ENCODE measurements at places on chromosomes 3 and 15.

DNA sequence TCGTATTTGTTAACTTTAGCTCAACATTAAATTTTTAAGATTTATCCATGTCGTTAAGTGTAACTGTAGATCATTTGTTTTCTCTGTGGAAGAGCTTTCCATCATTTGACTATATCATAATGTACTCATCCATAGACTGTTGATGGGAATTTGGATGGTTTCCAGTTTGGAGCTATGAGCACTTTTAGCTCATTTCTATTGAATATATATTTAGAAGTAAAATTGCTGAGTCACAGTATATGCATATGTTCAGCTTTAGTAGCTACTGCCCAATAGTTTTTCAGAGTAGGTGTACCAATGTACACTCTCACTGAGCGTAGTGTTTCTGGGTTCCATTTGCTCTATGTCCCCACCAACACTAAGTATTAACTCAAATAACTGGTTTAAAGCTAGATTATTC, 263.0 kb downstream of the ULK4 start:
- DNase-seq = no peak

- DNase-seq = no peak
Observed at GRCh38 chr15:99092554-99093172, 12.2 kb upstream of the SYNM start.

GRCh38 chr3:166877971-166878370, 502.1 kb downstream of the ZBBX start:
- DNase-seq = no peak

GRCh38 chr3:196174652-196175051, 36.5 kb downstream of the ZDHHC19 start:
- no peak for DNase-seq

DNA sequence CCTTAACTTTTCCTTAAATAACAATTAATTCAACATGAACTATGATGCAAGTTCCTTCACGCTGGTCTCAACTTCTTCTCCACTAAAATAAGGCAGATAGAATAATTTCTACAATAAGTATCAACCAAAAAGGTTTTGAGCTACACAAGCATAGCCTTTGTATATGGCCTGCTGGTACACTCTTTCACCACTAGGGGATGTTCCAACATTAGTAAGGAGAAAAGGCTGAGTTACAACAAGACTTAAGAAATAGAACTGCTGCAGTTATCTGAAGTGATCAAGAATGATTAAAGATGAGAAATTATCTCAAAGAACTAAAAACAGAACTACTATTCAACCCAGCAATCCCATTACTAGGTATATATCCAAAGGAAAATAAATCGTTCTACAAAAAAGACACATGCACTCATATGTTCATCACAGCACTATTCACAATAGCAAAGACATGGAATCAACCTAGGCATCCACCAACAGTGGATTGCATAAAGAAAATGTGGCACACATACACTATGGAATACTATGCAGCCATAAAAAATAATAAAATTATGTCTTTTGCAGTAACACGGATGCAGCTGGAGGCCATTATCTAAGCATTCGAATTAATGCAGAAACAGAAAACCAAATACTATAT, 14.4 kb downstream of the ATP13A3 start:
- no peak for DNase-seq

GRCh38 chr3:15952543-15953175, 154.9 kb upstream of the ANKRD28 start:
- no peak for DNase-seq

- DNase-seq = no peak
Observed at GRCh38 chr15:31977812-31978661, 52.3 kb upstream of the CHRNA7 start.

- no peak for DNase-seq
Observed at GRCh38 chr3:156702367-156702766, 28.0 kb downstream of the TIPARP start.

DNA sequence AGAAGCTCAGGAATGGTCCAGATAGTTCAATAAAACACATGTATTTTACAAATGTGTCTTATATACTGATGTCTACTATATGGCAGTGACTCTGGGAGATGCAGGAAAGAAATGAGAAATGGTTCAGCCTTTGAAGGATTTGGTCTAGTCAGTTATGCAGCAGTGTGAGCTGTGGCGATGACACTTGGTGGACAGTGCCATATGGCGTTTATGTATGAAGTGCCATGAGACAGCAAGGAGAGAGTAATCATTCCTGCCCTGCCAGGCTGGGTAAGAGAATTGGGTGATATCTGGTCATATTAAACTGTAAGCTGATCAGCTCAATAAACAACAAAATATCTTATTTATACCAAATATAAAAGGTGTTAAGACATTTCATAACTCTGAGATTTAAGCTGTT, 47.6 kb upstream of the ANP32A start:
- no peak for DNase-seq

- DNase-seq = no peak
Observed at GRCh38 chr3:132522353-132522752, 74.7 kb upstream of the ACKR4 start.

- no peak for DNase-seq
Observed at GRCh38 chr15:54150255-54150654, 172.0 kb downstream of the UNC13C start.

DNA sequence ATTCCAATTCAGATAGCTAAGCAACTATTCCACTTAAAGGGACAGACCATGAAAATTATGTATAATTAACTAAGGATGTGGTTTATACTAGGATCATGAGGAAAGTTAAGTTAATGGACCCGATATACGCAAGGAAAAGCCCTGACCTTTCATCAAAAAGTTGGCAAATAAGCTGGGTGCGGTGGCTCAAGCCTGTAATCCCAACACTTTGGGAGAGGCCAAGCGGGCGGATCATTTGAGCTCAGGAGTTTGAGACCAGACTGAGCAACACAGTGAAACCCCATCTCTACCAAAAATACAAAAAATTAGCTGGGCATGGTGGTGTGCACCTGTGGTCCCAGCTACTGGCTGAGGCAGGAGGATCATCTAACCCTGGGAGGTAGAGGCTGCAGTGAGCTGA, 39.6 kb downstream of the SCAP start:
- no peak for DNase-seq

DNA sequence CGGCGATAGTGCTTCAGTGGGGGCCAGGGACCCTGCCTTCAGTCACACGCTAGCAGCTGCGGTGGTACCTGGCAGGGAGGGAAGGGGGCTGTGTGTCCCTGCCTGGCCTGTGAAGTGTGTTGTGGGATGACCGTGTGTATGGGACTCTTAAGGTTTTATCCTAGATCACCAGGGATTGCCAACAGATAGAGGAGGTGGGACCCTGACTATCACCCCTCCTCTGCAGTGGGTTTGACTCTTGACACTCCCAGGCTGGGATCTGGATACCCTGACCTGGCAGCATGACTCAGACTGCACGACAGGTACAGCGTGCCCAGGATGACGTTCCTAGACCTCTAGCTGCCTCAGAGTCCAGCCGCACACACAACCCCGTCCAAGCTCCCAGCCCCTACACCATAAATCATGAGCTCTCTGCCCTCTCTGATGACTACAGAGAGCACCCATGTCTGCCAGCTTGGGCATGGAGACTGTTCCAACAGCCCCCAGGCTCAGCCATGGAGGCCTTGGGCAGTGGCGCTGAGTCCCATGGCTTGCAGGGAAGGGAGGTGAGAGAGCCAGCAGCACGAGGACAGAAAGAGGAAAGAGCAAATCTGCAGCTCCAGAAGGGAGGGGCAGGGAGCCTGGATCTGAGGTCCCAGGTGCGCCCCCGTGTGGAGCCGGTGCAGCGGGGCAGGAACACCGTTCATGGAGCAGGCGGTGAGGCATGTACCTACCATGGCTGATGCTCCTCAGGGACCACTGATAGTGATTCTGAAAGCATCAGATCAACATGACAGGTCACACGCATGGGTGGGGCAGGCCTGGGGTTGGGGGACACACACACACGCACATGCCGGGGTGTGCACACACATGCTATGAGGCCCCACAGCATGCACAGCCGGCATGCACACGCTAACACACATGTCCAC, 71.0 kb downstream of the ADAMTS7 start:
- DNase-seq = no peak

- DNase-seq = no peak
Observed at GRCh38 chr15:84783493-84784251, 33.5 kb upstream of the ALPK3 start.

- no peak for DNase-seq
Observed at GRCh38 chr3:123194552-123194951, 7.2 kb upstream of the SEC22A start.

DNA sequence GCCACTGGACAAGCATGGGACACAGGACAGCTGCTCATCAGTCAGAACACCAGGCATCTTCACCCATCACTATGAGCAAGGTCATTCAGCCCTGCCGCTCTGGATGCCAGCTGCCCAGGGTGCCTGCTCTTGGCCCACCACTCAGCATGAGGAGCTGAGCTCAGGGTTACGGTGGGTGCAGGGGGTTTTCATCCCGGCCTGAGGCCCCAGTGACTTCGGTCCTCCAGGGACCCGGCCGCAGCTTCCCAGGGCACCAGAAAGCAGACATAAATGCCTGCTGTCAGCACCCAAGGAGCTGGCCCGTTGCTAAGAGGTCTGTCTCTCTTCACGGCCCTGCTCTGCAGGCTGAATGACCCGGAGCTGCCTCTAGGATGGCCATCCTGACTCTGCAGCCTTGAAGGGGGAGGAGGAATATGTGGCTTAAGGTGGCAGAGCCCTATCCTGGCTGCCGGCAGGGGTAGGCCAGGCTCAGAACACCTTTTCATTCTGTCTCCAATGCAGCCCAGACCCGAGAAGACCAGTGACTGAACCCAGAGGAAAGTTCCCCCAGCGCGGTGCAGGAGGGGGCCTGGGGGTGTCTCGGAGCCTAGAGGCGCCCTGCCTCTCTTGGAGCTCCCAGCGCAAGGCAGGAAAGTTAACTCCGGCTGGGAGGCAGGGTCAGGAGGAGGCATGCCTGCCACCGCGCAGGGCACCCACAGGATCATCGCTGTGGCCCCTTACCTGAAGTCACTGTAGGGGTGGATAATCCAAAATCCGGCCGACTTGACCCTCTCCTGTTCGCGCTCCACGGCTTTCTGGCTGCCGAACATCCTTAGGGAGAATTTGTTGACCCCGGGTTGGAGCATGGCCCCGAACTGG, 1.8 kb downstream of the HCN4 start:
- DNase-seq = no peak

- no peak for DNase-seq
Observed at GRCh38 chr3:139917226-139917785, 17.7 kb upstream of the CLSTN2 start.

DNA sequence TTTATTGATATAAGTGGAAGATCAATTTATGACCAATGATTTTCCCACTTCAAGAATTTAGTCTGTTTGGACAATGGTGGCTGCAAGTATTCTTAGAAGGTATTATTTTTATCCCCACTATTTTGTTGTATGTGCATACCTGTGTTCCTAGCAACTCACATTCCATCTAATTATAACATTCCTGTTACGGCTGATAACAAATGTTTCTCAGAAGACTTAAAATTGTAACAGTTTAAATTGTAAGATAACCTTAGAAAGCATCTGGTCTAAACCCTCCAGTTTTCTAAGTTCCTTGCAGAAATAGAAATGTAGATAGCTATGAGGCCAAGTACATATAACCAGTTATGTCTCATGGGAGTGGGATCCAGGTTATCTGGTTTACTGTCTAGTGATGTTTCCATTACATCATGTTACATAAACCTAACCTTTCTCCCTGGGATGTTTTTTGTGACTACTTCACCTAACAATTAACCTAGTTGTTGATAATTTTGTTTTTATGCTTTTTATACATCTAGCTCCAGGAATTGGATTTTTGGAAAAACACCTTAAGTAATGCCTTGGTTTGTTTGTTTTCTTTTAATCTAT, 11.1 kb upstream of the MFN1 start:
- no peak for DNase-seq

DNA sequence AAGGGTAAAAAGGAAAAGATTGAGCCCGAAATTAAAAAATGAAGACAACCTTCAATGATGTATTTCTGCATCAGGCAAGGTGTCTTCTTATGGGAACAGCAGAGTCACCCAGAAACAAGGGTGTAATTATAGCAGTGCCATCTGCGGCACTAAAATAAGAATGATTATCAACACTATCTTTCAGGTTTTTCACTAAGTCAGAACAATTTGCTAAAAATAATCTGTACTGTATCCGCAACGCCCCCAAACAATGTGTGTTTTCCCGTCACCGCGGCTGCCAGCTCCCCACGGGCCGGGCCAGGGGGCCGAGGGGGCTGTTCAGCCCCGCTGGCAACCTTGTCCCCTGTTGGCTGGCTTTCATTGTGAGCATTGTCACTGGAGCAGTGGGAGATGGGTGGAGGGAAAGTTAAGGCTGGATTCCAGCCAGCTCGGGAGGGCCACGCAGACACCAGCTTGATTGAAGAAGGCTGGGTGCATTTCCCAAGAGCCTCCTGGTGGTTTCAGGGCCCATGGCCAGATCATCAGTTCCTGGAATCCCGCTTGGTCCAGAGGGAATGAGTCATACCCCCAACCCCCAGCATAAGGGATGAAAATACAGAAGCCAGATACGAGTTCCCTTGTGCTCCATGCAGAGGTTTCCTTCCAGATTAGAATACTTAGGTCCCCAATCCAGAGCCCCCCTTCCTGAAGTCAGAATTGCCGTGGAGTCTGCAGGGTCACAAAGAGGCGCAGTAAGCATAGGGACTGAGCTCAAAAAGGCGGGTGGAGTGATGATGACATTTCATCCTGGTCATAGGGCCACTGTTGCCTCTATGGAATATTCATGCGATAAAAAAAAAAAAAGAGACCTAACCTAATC, 90.2 kb upstream of the KLF13 start:
- no peak for DNase-seq

GRCh38 chr3:186067360-186068242, 41.3 kb downstream of the ETV5 start:
- no peak for DNase-seq

GRCh38 chr15:41205315-41205714, 25.2 kb downstream of the EXD1 start:
- DNase-seq = no peak

- no peak for DNase-seq
Observed at GRCh38 chr3:38083871-38084333, 44.9 kb downstream of the DLEC1 start.

- no peak for DNase-seq
Observed at GRCh38 chr3:8210882-8211341, 290.7 kb upstream of the LMCD1 start.

DNA sequence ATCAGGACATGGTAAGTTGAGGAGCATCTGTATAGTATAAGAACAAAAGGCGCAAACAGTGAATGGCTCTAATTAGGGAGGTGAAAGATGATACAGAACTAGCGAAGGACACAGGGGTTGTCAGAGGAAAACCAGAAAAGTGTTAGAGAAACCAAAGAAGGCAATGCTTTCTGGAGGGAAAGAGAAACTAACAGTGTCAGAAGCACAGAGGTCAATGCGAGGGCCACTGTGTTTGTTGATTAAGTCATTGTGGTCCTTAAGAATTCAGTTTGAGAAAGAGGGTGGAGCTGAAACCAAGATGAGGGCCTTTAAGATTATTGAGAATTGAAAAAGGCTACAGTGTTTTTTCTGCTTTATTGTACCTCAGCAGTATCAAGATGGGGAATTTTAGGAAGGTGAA, 28.8 kb downstream of the ATG7 start:
- DNase-seq = no peak

DNA sequence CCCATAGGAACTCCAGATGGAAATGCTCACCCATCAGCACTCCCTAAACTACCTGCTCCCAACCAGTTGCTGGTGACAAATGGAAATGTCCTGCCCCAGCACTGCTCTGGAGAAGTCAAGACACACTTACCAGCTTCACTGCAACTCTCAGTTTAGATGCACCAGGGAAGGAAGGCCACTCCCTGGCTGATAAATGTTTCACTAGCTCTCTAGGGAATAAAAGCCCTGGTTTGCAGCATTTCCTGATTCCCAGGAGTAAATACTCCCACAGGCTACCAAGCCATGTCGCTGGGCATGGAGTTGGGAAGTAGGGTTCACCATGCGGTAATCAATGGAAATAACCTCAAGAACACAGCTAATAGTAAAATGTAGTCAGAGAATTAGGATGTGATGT, 112.0 kb upstream of the NEO1 start:
- DNase-seq = no peak

Data from cortex of kidney (tissue), 1 donor.